ENCODE measurements at places on chromosomes 4 and X.

DNA sequence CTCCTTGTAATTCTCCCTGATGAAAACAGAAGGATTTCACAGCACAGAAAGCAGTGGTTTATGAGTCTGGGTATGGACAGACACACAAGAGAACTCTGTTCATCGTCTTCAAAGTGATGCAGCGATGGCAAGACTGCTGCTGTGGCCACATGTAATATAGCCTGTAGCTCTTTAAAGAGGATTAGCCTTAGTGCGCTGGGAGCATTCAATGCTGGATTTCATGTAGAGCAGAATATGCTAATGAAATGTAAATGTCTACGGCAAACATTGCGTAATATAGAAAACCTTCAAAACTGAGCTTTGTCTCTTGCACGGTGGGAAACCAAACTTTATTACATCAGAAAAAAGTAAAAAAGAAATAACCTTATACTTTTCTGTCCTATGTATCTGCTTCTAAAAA lies 42.9 kb downstream of the ALPK1 start:
- no peak for DNase-seq

DNA sequence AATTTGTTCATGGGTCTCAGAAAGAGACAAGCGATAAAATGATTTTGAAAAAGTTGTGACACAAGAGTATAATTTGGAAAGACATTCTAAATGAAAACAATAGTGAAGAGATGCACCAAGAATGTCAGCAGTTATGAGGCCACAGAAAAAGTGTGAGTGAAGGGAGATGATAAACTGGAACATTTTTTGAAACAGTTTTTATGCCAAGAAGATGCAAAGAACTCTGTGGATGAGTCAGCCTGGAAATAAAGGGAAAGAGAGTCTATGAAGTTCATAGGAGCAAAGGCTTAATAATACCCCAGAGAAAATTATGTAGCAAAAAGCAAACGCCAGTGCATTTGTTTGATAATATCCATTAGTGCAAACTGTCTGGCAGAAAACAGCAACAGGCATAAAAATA lies 188.4 kb upstream of the TBC1D9 start:
- DNase-seq: peak; percentile 83

DNA sequence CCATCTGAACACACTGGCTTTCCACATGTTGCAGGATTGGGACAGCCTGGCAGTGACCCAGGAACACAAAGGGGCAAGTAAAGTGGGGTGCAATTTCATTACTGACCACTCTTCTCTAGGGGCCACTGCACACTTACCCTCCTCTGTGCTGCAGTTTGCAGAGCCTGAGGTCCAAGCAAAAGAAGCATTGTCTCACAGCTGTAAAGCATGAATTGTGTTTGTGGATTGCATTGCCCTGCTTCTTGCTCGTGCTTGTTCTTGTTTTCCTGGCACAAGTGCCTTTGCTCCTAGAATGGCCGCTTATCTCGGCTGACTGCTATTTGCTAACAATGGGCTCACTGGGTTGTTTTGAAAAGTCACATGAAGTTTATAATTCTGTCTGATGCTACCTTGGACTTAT lies 209.1 kb upstream of the JADE1 start:
- DNase-seq: no peak

- no peak for DNase-seq
Observed at GRCh38 chr4:5012958-5013357, 6.3 kb downstream of the CYTL1 start.

DNA sequence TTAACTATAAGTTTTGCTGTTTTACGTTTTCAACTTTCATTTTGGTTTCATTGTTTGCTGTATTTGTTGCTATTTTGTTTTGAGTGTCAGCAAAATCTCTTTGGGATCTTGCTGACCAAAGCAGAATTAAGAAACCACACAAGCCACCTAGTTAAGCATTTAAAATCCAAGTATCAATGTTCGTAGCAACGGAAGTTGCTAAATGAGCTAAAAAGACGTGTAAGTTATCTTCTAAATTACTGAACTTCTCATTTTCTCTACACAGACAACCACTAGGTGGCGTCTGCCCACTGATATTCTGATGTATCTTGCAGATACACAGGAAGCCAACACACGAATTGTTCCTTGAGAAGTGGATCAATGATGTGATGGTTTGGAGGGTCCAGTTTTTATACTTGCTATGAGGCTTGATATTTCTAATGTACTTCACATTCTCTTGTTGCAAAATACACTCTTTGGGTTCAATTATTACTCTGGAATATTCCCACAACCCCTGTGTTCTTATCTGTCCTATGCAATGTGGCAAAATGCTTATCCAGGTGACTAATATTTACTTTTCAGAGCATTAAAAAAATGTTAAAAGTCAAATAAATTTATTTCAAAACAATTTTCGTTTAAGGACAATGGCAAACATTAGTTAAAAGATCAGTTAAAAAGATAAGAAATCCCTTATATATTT lies 250.5 kb downstream of the TECRL start:
- DNase-seq: peak; percentile 39

DNA sequence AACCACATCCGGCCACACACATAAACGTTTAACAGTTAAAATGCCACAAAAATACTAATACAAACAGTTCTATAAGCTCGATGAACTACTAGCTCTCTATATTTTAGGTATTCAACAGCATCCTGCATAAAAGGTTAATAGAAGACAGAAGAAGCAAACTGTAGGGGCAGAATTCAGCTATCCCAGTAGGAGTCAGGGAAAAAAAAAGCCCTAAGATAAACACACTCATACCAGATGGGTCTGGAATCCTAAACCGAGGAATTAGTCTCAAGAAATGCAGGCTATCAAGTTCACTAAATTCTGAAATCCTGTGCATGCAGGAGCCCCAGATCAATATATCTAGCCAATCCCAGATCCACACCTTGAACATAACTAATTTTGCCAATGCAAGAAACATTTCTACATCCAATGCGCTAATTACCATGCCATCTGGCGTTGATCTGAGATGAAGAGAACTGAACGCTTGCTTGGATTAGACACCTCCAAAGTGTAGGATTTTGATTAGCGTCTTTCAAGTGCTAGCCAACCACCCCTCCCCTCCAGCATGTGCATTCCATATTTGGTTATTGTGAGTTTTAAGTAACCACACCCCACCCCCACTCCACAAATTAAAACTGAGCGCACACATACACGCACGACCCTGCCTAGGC lies 512.2 kb upstream of the INTU start:
- peak; percentile 45 for DNase-seq

GRCh38 chrX:115031989-115032388 lies 14.6 kb upstream of the IL13RA2 start:
- DNase-seq: no peak

DNA sequence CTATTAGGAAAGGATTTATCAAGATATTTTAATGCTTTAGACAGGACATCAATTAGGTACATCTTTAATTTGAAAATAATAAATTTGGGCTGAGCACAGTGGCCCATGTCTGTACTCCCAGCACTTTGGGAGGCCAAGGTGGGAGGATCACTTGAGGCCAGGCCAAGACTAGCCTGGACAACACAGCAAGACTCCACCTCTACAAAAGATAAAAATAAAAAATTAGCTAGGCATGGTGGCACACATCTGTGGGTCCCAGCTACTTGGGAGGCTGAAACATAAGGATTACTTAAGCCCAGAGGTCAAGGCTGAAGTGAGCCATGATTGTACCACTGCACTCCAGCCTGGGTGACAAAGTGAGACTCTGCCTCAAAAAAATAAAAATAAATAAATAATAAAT lies 59.6 kb upstream of the IRF2 start:
- no peak for DNase-seq

DNA sequence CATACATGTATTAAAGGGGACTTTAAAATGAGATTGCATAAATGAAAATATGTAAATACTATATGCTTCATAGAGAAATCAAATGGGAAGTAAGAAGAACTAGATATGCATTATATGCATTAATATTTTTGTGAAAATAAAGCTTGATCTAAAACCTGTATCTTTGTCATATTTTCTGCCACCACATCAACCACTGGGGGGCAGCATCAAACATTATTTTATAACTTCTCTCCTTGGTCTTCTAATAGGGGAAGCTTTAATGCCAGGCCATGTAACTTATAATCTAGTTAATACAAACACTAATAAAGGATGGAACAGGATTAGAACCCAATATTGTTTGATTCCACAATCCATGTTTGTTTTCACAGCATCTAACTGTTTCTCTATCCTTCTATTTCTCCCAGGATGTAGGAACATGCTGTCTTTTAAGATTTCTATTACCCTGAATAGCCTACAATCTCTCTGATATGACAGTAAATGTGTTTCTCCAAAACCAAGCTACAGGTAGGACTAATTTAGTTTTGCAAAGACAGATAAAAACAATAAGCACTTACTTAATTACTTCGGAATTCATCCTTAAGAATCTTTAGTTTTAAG lies 10.0 kb downstream of the QRFPR start:
- peak; percentile 40 for DNase-seq
